MM.1S (cell line): ENCODE measurements at places on chromosomes 6 and 20.

GRCh38 chr20:39259010-39259803 is 297.1 kb downstream of the DHX35 start:
- peak; percentile 10 for DNase-seq

- DNase-seq, result no peak
Observed at GRCh38 chr6:64985726-64986125, 721.3 kb downstream of the EYS start.

DNA sequence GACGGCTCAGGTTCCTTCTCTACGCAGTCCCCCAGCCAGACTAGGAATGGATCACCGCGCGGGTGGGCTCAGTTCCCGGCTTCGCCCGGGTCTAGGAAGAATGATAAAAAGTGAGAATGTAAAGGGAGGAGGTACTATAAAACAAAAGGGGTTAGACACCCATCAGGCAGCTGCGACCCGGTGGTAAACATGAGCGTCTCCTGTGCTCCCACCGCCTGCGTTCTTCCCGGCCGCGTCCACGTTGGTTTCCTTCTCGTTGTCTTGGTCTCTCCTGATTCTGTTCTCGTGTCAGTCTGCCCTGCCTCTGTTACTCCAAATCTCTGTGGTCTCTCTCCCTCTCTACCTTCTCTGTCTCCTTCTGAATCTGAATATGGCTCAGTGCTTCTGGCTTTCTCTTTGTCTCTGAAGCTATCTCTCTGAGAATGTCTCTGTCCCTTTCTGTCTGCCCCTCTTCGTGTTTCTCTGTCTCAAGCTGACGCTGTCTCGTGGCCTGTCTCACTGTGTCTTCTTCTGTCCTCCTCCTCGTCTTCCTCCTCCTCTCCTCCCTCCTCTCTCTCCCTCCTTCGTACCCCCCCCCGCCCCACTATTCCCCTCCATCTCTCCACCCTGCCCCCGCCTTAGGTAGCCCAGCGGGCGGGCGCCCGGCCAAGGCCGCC is 41.6 kb upstream of the FOXP4 start:
- DNase-seq, result no peak

GRCh38 chr20:20772497-20773085 is 60.1 kb upstream of the RALGAPA2 start:
- no peak for DNase-seq

- no peak for DNase-seq
Observed at GRCh38 chr20:32112841-32113240, 3.3 kb downstream of the TM9SF4 start.

DNA sequence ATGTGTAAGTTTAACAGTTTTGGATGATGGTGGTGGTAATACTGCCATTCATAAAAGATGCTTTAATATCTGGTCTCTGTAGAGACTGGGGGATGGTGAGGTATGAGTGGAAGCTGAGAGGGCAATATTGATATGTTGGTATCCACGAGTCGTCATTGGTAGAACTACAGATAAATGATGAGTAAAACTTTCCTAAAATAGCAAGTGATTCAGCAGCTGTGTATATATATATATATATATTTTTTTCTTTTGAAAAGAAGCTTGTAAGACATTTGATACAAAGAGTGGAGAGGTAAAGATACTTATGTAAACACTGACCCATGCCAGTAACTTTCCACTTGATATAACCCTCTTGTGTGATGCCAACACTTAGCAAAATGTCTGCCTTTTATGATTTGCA is 41.7 kb upstream of the CITED2 start:
- DNase-seq, result no peak

GRCh38 chr6:156250593-156250992 is 526.6 kb upstream of the ARID1B start:
- DNase-seq, result no peak
